AG09309 (cell line): ENCODE measurements at places on chromosomes 4 and X.

DNA sequence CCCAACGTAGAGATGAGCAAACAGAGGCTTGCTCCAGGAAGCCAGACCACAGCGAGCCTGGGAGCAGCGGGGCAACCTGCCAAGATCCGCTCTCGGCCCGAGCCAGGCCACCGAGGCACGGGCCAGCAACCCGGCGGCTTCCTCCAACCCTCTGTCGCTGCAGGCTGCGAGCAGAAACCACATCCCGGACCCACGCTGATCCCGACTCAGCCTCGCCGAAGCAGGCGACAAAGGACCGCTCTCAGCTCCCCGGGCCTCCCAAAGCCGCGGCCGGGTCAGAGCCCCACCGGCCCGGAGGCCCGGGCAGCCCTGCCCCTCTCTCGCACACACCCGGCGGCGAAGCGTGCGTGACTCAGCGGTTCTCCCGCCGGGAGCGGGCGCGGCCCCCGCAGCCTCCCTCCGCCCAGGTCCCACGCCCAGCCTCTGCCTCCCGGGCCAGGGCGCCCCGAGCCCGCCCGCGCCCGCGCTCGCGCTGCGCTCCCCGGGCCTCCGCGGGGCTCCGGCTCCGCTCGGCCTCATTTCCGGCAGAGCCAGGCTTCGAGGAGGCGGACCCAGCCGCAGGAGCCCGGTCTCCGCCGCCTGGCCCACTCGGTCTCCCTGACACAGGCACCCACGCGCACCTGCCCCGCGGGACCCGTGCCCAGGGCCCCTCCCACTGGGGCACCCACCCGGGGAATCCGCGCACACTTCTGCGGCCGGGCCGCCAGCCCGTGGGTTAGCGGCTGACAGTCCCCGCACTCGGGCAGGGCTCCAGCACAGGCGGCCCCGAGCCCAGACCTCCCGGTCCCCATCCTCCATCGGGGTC lies 1.7 kb downstream of the PPP2R2C start:
- DNase-seq = no peak

GRCh38 chrX:23919706-23920320 lies 12.0 kb downstream of the CXorf58 start:
- DNase-seq = no peak

DNA sequence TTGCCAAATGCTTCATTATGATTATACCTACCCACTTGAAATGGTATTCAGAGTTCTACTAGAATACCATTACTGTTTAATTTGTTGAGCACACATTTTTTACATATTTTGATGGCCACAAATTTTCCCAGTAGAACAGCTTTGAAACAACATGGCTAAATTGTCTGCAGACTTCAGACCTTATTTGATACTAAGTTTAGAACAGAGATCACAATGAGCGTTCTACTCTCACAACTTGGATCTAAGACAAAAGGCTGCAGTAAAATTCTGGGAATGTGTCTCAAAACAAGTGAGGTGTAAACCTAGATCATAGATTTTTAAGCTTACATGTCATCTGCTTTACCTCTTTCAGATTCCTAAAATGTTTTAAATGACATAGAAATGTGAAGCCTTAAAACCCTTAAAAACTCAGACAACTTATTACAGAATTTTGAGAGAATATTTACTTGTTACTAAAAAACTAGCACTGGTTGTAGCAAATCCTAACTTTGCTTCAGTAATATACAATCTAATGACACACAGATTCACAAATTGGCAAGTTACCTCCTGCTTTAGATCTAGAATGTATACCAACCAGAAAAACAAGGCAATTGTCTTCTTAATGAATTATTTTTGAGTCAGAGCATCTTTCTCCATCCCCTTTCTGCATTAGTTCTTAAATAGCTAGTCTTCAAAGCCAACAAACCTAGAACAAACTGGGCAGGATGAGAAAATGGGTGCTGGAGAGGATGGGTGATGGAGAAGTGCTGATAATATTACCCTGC lies 243.3 kb downstream of the SLC7A11 start:
- DNase-seq = peak; percentile 66

DNA sequence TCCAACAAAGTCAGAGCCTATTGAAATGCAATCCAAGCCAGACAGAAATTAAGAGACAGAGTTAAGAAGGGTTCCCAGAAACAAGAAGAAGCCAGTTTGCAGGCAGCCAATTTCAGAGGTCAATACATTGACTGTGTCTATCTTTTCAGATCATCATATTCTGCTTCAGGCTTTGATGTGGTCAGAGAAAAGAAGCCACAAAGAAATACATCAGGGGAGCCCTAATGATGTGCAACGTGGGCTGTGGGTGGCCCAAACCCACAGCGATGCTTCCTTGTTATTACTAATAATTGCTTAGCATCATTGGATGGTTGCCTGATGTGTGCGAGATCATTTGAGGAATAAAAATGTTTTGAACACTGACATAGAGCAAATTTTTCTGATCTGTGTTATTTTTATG lies 99.0 kb upstream of the DUSP21 start:
- no peak for DNase-seq

GRCh38 chr4:167831855-167832254 lies 260.5 kb upstream of the ANXA10 start:
- DNase-seq = no peak

DNA sequence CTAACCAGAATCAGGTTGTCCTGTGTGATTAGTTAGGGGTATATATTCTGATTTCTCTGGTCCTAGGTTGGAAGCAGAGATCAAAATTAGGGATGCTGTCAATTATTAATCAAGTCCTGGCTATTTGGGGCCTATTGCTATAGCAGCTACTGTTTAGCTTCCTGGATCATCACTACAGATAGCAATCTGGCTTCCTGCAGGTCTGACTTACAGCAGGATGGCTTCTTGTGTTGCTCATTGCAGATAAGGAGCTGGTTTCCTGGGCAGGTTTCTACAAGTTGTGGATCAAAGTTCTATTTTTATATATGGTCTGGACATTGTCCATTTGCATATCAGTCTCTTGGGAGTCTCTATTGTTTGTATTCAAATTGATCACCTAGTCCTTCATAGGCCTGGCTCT lies 57.7 kb upstream of the C4orf54 start:
- no peak for DNase-seq

- no peak for DNase-seq
These were observed 339.1 kb downstream of the ARHGAP10 start for GRCh38 chr4:148071009-148071408.

DNA sequence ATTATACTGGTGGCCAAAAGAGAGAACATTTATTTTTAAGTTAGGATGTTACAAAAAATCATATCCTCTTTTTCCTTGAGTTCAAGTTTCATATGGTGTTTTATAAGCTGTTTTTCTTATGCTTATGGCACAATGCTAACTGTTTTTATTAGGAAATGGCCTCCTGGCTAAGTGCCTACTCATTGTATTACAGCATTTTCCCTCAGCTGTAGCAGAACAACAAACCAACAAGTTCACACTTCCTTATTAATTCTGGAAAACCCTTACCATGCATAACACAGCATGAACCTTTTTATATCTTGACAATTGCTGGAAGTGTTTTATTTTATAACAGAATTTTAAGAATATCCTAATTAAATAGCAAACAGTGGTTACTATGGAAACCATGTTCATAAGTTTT lies 165.8 kb downstream of the GASK1B start:
- no peak for DNase-seq
